Anterior cingulate cortex (tissue), 58 donors: ENCODE measurements at places on chromosomes 3 and 15.

DNA sequence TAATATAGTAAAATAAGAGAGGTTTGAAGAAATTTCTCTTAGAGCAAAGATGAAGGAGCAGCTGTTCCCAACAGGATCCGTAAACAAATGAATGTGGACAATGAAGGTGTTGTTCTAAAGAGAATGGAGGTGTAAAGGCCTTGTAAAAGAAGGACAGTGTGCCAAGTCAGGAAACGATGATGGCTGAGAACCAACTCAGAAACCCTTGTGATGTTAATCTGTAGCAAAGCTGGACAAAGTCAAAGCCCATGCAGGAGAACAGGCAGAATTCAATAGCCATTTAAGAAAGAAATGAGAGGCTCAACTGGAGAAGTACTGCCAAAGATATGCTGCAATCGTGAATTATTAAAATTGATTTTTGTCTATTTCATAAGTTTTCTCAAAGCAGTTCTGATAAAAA lies 192.2 kb downstream of the MBNL1 start:
- no peak for DNase-seq

DNA sequence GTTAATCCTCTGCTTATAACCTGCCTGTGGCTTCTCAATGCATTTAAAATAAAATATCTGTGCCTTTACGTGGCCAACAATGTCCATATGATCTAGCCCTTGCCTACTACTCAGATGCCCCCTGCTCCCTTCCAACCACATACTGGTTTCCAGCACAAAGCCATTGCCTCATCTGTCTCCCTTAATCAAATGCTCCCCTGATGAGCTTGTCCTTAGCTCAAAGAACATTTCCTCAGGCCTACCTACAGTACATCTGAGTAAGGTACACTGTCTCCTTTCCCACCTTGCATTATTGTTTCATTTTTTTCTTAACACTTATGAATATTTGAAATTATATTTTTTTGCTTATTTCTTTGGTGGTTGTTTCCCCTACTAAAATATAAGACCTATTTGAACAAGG lies 5.9 kb upstream of the TSC22D2 start:
- no peak for DNase-seq

DNA sequence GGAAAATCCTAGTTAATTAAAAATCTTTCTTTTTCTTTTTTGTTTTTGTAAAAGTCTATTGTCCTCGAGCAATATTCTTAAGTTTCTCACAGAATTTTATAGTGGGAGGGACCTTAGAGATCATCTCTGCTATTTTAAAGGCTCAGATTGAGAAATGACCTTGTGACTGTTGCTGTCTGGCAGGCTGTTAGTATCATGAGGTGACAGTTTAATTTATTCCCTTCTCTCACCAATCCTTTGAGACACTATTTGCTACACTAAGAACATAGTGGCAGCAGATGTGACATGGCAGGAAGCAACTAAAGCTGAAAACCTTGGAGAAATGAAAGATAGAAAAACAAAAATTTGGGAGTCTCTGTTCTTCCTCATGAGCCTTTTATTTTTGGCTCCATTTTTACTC lies 24.9 kb downstream of the APPL1 start:
- no peak for DNase-seq

DNA sequence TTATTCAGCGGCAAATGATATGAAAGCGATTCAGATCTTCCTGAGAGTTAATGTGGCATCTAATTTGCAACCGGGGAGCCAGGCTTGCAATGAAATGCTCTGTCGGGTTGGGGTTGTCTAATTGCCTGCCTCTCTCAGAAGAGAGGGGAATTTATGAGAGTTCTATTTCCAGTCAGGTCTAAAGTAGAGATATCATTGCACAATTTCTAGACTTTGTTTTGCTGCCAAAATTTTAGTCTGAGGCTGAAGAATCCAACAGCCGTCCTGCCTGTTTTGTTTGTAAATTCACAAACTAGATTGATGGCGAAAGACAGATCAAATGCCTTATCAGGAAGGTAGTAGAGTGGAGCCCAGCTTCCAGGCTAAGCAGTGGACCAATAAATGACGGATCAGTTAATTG lies 610 bp downstream of the LIPC start:
- DNase-seq, result no peak

DNA sequence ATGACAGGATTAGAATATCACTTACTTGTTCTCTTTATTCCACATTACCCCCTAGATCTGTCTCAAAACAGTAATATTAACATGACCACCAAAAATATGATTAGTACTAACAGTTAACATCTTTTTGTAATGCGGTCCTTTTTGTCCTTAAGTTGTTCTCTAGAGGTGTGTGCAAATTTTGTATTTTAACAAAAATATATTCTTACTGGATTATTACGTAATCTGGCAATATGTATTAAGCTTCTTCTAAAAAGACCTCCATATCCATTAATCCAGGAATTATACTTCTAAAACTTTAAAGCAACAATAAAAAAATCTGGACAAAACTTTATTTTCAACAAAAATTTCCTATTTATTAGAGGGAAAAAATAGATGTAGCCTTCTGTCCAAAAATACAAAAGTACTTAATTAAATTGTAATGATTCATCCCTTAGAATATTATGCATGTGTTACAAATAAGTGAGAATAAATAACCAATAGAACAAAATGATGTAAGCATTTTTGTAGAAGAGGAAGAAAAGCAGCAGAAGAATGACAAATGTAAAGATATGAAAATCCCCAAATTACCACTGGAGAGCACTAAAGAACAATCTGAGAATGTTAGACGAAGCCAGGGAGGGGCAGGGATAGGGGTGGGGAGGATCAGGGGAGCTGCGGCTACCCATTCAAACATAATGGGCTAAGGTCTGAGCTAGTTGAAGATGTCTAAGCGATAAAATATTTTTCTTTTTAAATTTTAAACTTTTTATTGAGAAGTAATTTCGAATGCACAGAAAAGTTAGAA lies 945.6 kb downstream of the MCTP2 start:
- no peak for DNase-seq

GRCh38 chr3:54969652-54970051 lies 41.8 kb upstream of the LRTM1 start:
- DNase-seq, result no peak

GRCh38 chr15:50112488-50113186 lies 6.4 kb downstream of the ATP8B4 start:
- peak; percentile 3 for DNase-seq
